Left forelimb (tissue), 1 donor: ENCODE measurements at places on chromosomes 2 and 18.
A peak's percentile ranks its signal among the peaks of the same experiment; 100 is the strongest.

DNA sequence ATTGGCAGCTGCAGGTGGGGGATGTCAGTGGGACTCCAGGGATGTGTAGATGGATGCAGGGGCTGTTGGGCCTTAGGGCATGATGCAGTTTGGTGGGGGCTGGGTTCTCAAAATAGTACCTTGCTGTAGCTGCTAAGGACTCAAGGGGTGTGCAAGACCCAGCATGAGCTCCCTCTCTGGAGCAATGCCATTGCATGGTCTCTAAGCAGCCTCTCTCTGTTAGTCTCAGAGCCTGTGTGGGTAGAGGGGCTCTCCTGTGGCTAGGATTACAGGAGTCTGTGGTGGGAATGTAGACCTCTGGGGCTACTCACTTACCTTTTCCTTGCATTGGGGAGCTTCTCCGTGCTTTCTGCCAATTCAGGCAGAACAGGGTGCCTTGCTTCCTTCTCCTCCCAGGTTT lies 228.9 kb downstream of the LPIN1 start:
- DNase-seq = no peak

GRCh38 chr2:237711458-237712150 lies 84.2 kb downstream of the LRRFIP1 start:
- no peak for DNase-seq

DNA sequence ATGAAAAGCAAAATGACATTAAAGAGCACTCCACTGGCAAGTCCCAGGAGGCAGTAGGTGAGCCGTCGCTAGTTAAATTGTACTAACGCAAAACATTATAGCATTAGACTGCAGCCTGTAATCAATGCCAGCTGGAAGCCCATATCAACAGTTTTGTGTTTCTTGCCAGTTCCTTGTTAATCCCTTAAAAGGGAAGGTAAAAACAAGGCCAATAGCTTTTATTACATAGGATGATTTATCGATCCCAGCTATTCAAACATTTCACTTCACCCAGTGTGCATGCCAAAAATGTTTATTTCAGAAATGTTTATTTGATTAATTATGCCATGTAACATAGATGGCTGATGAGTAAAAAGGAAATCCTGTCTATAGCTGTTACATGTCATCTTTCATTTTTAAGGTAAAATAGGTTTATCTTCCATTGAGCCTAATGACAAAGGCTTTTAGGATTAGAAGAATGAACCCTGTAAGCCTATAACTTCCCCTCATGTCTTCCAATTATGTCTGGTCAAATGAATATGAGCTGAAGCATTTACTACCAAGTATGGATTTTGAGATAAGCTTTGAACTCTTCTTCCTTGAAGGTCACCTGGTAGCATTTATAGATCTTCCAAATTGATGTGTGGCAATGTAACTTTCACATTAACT lies 591.2 kb downstream of the RNF144A start:
- no peak for DNase-seq

DNA sequence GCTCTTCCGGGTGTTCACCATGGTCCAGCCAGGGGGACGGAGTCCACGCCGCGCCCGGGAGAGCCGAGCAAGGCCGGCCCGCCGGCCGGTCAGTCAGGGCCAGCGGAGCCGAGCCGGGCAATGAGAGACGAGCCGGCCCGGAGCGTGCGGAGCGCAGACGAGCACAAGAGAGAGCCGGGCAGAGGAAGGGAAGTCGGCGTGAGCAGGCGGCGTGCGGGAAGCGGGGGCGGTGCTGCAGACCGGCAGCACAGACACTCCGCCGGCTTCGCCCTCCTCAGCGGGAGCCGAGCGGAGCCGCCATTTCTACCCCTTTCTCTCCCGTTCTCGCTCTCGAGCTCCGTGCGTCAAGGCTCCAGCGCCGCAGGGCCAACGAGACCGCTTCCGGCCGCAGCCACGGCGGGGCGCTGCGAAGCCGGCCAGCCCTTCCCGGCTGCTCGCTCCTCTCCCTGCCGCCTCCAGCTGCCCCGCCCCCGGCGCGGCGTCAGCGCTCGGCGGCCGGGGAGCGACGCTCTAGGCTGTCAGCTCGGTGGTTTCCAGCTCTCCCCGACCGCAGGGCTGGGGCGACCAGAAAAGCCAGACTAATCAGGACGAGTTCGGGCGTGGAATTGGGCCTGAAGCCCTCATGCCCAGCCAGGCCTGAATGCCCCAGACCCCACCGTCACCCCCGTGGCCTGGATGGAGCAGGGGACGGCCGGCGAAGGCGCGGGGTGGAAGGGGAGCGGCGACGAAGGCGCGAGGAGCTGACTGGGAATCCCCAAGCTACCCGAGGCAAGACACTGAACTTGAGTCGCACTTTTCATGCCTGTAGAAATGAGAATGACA lies at the start of gene ATAD2B:
Gene ATAD2B (minus strand): TSS at position 374 of the 822 bp plus-strand sequence. CDS start 353 bp downstream, at position 21.
- peak; percentile 95 for DNase-seq

DNA sequence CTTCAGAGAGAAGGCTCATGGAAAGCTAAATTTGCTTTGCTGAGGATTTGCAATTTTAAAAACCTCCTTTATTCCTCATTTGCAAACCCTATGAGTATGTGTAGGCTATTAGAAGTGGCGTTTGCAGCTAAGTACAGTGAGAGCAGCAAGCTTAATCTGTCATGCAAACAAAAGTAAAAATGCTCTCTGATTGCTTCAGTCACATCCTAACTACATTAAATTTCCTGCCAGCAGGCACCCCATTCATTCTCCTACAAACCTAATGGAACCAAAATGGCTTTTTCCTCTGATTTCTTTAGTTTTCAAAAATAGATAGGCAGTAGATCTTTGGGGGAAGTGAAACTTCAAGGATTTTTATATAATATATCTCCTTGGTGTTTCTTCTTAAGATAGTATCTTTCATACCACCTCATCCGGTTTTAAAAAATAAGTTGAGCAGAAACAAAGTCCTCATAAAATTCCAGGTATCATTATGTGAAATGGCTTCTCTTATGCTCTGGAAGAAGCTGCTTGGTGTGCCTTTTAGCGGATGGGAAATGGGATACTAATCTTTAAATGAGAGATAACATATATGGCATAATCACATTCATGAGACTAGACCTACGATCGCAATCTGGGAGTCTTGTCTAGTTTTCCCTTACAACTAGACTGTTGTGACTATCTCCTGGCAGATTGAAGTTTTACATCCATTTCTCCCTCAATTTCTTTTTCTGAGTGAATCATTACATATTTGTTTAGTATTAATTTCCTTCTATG lies 49.1 kb downstream of the CLIP4 start:
- DNase-seq = no peak

DNA sequence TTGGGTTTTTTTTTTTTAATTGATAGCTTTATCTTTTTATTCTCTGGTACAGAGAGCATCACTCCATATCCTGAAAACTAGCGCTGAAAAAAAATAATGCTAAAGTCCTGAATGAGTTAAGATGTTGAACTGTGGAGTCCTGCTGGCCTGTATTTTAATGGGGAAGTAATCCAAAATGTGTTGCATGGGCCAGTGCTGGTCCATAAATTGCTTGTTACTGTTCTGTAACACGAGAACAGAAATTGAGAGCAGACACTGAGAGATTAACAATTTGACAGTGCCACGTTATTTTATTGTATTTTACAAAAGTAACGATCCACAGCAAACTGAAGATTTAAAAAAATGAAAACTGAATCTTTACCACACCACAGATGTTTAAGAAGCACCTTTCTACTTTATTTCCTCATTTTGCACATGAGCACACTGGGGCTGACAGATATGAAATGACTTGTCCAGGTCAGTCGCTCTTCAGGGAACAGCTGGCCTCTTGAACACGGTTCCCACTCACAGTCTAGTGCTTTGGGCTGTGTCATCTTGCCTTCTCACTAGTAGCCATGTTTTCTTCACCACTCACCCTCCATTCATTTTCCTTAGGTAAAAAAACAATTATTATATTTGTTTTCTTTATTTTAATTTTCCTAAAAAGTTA lies 35.3 kb downstream of the ZCCHC2 start:
- DNase-seq = no peak

- no peak for DNase-seq
Measured at GRCh38 chr2:97834610-97835009, 121.2 kb downstream of the ZAP70 start.

DNA sequence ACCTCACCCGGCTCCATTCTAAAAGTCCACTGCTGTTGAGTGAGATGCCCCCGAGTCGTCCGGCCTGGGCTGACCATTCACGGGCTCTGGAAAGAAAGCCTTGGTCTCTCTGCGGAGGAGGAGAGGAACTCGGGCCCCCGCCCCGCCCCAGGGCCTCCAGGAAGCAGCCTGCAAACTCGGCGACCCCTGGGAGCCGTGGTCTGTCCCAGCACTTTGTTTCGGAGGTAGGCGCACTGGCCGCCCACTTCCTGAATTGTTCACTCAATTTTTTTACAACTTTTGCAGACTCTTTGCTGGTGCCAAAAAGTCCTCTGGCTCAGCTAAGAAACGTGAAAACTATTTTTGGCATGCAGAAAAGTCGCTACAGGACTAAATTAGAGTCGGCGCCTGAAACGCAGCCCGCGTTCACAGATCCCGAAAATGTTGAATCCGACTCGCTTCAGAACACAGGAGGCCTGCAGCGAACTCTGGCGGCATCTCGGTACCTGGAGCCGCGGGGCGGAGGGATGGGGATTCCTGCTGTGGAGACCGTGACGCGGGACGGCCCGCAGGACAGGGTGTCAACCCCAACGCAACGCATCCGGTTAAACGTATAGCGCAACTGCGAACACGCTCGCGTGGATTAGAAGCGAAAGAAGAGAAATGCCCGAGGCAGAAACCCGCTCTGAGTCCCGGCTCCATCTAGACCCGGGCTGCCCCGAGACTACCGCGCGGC lies 1.5 kb downstream of the PXDN start:
- peak; percentile 88 for DNase-seq

- DNase-seq = no peak
Measured at GRCh38 chr2:217951091-217951490, 51.7 kb downstream of the TNS1 start.

DNA sequence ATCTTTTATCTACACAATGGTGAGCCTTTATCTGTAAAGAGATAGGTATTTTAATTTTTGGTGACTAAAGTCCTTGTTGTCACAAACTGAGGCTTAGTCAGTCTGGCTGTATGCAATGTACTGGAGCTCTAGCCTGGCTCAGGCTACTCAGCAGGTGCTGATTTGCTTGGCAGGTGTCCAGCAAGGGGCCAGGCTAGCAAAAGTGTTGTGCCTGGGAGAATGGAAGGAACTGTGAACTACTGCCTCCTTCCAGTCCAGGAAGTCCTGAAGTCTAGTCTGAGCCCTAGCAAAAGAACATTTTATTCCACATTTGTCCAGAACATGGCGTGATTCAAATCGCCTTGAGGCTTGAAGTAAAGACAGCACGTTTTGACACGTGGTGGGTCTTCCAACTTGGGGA lies 260.5 kb downstream of the CCDC85A start:
- no peak for DNase-seq

DNA sequence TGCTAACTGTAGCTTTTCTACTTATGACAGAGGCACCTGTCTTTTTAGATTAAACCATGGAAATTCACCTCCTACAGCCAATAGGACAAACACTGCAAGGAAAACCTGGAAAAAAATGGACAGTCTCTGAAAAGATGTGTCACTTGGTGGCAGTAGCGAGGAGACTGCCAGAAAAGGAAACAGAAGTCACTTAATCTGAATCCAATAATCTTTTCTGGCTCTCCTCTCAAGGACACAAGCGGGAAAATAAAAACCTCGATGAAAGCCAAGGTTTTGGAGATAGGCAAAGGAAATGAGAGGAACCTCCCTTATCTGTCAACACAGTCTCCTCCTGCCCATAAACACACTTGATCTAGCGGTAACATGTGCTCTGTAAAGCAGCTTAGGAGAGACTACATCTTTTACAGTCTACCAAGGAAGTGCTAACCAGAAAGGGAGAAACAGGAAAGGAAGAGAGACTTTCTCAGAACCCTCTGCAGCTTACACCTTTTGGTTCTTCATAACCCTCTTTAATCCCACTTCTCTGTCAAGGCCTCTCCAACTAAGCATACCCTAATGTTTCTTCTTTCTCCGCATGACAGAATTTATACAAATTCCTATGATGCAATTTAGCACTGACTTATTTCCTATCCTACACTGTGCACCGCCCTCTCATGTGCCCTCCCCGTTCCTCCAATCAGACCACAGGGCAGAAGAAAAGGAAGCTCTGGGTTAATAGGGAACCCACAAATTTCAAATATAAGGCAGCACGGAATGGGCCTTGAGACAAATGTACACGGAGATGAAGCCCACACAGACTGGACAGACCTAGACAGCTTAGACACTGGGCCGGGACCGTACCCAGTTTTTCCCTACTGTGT lies 52.8 kb downstream of the CLASP1 start:
- no peak for DNase-seq

- DNase-seq = peak; percentile 73
Measured at GRCh38 chr18:55779691-55780585, 191.9 kb upstream of the TCF4 start.

GRCh38 chr2:44616667-44617155 lies 255.0 kb downstream of the CAMKMT start:
- DNase-seq = no peak

DNA sequence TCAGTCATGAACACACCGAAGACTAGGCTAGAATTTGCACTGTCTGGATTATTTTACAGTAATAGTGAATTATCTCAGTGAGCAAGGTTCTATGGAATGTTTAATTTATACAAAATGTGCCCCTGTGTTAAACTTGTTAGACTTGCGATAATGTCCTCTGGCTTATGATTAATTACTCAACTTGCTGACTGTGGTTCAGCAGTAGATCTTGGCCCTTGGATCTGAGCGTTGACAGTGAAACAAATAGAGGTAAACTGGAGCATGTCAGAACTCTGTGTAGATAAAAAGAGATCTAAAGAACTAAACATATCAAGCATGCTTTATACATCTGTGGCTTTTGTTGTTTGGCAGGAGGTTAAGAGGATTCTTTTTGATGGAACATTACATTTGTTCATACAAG lies 407.6 kb downstream of the DSEL start:
- no peak for DNase-seq

DNA sequence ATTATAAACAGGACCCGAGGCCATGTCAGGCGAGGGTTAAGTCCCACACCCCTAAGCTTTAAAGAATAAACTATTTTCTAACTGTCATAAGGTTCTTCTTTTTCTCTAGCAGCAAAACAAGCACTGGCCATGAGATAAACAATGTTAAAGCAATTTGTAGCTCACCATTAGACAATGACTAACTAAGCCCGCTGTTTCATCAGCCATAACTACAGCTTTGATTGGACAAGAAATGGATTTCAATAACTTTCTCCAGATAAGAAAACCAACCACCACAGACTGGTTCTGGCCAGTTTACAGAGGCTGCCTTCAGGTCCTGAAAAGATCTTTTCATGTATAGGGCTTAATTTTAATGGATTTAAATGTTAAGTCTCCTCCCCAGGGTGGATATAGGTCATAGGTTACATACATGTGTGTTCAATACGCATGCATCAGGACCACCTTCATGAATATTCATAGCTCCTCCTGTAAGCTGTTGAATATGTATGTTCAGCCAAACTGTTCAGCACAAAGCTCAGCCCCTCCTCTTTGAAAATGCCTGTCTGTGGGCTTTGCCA lies 108.7 kb upstream of the RAB6C start:
- no peak for DNase-seq

DNA sequence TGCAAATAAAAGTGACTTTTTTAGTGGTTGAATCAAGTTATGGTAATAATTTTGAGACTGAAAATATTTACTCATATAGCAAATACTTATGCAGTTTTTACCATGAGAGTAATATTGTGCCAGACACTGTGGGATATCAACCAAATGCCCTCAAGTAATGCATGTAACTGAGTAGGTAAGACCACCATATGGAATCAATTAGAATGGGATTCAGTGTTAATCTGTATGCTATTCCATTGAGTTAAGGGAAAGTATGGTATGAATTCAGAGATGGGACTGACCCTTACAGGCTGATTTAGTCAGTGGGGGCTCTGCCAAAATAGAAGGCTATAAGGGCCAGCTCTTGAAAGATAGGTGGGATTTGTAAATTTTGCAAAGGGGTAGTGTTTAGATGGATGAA lies 131.6 kb downstream of the CCDC85A start:
- no peak for DNase-seq

- no peak for DNase-seq
Measured at GRCh38 chr18:7755753-7756475, 188.8 kb downstream of the PTPRM start.
